ENCODE measurements at places on chromosomes 3 and 15.

- no peak for DNase-seq
These were observed 90.5 kb downstream of the LRRC28 start for GRCh38 chr15:99341786-99342185.

DNA sequence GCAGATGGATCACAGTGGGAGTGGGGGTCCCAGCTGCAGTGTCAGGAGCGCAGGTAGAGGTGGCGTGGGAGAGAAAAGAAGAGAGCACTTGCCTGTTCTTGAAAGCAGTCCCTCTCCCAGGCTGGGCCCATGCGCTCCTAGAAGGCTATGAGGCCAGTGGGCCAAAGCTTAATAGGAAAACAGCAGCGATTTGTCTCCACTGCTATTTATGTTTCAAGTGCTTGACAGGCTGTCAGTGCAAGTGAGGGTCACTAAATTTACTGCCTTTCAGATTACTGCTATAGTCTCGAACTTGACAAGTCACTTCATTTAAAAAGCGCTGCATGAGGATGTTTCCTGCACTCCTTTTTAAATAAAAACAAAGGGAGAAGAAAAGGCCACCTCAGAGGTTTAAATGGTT, 239.5 kb downstream of the GAP43 start:
- no peak for DNase-seq

GRCh38 chr3:62965311-62965710, 90.1 kb upstream of the CADPS start:
- no peak for DNase-seq

DNA sequence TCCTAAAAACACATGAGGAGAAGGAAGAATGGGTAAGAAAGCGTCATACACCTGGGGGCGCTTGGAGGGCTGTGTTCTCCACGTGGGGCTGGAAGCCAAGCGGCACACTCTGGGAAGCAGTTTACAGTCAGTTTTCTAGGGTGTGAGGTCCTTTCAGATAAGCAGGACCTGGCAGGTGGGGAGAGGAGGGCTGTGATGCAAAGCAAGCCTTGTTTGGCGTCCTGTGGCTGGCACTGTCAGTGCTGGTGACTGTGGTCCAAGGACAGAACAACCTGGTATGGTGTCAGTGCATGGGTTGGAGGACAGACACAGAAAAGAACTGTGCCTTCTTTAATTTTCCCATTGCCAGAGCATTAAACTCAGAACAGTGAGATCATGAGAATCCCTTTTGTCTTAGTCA, 260.7 kb upstream of the NR2E3 start:
- DNase-seq: no peak

GRCh38 chr3:134068429-134068828, 38.7 kb upstream of the SLCO2A1 start:
- DNase-seq: no peak

- no peak for DNase-seq
These were observed 96.5 kb downstream of the SMAD6 start for GRCh38 chr15:66798426-66799061.

Measured in NCI-H2171 treated with DMSO at 0.1 percent for 48 hours (cell line).